ENCODE measurements at places on chromosomes 12 and 14.

GRCh38 chr14:52244328-52244727 lies 23.2 kb upstream of the PTGDR start:
- DNase-seq, result no peak

GRCh38 chr14:89485264-89485663 lies 68.2 kb upstream of the FOXN3 start:
- no peak for DNase-seq

GRCh38 chr12:2825132-2825531 lies 9.7 kb downstream of the NRIP2 start:
- DNase-seq, result no peak

DNA sequence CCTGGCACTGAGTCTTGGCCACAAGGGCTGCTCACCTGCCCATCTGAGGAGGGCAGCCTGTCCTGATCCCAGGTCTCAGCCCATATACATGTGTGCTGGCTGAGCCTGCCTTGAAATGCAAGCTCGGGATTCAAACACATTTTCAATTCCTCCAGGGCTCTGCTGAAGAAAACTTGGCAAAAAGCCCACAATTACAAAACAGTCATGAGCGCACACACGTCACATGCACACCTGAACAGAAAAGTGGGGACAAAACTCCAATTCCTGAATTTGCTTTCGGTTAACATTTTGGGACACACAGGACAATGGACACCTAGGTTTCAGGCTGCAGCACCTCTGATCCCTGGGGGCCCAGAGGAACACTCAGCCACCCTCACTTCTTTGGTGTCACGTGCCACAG lies 113.9 kb downstream of the RBM19 start:
- DNase-seq, result no peak

DNA sequence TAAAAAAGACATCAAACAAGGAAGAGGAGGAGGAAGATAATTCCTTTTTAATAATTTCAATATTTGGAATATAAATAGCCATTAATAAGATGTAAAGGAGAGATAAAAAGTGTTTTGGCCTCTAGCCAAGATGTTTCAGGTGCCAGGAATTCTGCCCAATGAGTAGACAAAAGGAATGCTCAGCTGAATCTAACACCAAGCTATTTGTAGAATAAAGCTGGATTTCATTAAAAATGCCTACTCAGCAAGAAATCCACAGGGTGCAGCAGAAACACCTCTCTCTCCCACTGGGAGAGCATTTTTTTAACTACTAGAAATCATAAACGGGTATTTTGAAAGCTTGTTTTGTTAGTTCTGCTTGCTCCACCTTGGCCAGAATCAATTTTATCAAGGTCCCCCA lies 4.1 kb upstream of the STAB2 start:
- DNase-seq, result no peak

GRCh38 chr12:49750027-49750995 lies 9.0 kb downstream of the TMBIM6 start:
- no peak for DNase-seq

GRCh38 chr12:38919191-38919590 lies 13.8 kb upstream of the CPNE8 start:
- DNase-seq, result no peak

DNA sequence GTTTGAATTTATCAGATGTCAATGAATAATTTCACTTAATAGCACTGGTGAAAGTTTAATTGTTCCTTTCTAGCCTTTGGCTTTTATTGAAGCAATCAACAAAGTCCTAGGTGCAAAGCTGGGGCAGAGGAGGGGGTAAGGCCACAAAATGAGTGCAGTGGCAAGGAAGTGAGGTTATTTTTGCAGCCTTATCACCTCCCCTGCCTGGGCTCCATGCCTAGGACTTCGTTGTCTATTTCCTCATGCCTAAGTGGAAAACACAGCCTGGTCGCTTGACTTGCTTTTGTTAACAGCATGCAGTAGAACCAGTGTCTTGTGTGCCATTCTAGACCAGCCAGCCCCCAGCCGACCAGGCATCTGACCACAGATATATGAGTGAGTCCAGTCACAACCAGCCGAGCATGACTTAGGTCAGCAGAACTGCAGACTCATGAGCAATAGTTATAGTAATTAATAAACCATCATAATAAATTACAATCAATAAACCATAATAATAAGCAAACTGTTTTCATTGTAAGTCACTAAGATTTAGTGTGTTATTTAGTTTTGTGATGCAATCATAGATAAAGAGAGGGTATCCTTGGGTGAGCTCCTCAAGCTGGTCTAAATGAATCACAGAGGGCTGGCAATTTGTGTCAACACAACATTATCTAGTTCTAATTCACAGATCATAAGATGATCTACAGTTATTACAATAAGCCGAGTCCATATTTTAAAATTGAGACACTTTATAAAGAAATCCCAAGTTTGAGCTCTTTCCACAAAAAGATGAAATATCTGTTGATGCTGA lies 156.8 kb downstream of the GLT1D1 start:
- no peak for DNase-seq

- DNase-seq, result no peak
Measured at GRCh38 chr12:132513070-132513398, 23.1 kb downstream of the FBRSL1 start.

- DNase-seq, result no peak
Measured at GRCh38 chr12:65532764-65533163, 254.3 kb downstream of the MSRB3 start.

- DNase-seq, result no peak
Measured at GRCh38 chr14:92397953-92398564, 75.1 kb downstream of the SLC24A4 start.

- DNase-seq, result no peak
Measured at GRCh38 chr12:75953312-75953906, 78.2 kb downstream of the PHLDA1 start.

DNA sequence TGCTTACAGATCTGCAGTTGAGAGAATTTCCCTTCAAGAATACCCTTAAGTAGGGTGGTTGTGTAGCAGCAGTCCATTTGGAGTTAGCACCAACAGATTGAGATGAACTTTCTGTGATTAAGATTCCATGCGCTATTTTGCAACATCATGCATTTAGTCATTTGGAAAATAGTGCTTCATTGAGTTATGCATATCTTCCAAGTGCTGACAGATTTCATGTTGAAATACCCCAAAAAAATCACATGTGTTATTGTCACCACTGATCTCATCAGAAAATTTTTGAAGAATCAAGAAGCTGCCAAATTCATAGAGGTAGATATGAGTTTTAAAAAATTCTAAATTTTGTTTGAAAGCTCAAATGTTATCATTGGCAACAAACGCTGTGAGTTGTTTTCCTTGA lies 35.5 kb upstream of the OSBPL8 start:
- DNase-seq, result no peak

DNA sequence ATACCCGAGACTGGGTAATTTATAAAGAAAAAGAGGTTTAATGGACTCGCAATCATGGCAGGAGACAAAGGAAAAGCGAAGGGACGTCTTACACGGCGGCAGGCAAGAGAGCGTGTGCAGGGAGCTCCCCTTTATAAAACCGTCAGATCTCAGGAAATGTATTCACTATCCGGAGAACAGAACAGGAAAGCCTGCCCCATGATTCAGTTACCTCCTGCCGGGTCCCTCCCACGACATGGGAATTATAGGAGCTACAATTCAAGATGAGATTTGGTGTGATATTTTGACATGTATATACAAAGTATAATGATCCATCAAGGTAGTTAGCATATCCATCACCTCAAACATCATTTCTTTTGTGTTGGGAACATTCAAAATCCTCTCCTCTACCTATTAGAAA lies 2.3 kb upstream of the CDCA4 start:
- no peak for DNase-seq

DNA sequence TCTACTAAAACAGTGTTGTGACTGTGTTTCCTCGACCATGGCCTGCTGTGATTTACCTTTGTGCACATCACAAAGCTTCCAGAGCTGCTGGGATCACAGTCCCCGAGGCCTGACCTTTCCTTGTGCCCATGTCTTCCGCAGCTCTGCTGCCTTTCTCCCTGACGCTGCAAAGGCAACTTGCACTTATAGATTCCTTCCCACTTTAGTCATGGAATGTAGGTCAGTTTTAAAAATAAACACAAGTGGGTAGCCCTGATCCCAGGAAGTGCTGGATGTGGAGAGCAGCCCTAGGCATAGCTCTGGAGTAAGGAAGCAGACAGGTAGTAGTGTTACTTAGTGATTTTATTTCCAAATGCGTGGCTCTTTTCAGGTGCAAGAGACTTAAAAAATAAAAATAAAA lies 825.7 kb downstream of the AACS start:
- DNase-seq, result no peak

DNA sequence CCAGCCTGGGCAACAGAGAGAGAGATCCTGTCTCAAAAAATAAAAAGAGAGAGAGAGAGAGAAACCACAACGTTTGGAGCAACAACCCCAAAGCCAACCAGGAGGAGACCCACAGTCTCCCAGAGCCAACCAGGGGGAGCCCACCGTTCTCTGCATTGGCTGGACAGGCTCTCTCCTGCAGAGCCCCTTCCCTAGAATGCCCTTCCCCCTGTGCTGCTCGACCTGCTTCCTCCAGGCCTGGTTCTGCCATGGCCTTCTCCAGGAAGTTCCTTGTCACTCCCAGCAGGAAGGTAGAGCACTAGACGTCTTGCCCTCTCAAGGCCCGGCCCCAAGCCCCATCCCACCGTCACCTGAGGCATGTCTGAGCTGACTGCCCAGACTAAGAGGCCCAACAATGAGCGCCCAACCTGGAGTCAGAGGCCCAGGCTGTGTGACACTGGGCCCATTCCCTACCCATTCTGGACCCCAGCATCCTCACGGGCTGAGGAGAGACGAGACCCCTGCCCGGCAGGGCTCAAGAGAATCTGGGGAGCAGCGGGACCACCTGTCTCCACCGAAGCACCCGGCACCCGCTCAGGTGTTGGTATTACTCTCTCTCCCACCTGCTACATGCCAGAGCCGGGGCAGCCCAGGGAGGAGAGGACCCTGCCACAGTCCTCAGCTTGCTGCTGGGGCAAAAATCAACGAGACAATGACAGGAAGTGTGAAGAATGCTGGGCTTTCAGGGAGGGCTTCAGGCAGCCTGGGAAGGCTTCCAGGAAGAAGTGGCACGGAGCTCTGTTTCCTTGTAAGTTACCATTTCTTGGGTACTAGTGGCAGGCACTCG lies 61.2 kb downstream of the DIO3 start:
- no peak for DNase-seq

- no peak for DNase-seq
Measured at GRCh38 chr12:21823581-21823980, 49.1 kb upstream of the KCNJ8 start.

DNA sequence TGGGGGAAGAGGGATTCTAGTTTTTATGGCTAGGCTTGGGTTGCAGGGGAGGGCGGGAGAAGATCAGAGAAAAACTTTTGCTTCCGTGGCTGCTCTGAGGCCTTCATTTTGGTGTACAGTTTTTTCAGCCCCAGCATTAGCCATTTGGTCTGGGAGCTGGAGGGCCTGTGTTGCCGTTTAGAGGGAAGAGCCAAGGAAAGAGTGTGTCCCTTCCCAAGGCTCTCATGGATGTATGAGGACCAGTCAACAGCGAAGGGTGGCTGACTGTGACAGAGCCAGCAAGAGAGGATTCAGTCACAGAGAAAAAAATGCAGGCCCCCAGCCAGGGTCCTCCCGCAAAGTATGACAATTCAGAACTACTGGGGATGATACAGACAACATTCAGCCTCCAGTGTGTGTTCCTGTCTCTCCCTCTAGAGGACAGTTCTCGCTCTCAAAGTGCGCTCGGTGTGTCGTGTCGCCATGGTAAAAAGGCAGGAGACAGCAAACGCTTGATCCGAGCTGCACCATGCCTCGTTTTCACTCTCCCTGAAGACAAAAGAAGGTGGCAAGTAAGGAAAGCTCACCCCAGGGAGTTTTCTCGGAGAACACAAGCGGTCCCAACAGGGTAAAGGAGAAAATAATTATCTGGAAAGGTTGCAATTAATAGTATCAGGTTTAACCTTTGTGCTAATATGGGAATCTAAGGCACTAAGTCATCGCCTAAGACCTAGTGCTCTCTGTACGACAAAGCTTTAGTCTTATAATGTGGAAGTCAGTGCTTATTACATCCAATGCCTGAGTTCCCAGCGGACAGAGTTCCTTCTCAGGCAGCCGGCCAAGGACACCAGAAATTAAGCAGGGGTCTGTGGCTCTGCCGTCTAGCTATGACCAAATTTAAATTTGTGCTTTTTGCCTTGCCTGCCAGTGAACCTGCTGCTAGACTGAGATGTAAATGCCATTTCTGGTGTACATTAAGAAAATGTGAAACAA lies 157.3 kb upstream of the PLXNC1 start:
- no peak for DNase-seq

- DNase-seq, result no peak
Measured at GRCh38 chr14:96146131-96146771, 58.4 kb upstream of the BDKRB2 start.

- no peak for DNase-seq
Measured at GRCh38 chr14:96797582-96798349, 584 bp downstream of the VRK1 start.

- no peak for DNase-seq
Measured at GRCh38 chr14:90281756-90282155, 25.4 kb downstream of the PSMC1 start.

DNA sequence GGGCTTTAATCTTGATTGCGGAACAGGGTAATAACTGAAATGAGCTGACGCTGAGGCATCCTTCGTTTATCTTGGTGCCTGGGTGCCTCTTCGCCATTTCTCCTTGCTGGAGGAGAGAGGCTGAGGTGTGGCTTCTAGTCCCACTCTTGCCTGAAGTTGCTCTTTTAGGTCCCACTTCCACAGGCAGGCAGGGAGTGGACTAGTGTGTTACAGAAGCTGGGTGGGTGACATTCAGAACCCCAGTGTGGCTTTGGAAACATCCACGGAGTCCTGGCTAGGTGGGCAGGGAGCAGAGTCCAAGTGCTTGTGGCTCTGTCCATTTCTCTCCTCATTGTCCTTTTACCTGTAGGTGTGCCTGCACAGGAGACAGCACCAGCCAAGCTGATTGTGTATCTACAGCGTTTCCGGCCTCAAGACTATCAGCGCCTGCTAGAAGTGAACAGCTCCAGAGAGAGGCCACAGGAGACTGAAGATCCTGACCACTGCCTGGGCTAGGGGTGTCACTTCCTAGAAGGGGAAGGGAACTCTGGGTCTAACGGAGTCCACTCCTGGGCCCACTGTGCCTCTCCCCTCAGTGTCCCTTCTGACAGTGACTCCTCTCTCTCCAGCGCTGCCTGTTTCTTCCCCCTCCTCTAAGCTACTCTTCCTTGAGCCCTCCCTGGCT lies 2.4 kb downstream of the THTPA start:
- DNase-seq, result no peak

DNA sequence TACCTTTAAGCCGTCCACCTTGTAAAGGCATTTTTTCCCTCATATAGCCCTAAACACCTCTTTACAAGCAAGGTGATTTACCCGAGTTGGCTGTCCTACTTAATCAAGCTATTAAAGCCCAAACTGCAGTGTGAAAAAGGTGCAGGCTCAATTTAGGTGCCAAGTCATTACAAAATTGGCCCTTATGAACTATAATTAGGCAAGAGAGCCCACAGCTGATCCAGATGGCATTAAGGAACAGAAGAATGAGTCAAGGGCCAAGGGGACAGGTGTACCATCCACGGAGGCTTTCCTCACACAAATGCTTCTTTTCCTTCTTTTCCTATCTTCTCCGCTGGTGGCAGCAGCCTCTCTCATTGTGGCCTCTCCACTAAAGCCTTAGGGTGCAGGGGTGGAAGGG lies 90.5 kb downstream of the TTC8 start:
- DNase-seq, result no peak

Data from esophagus squamous epithelium (tissue), 5 donors.